ENCODE measurements at places on chromosomes 6 and 20.
A peak's percentile ranks its signal among the peaks of the same experiment; 100 is the strongest.

GRCh38 chr6:136960781-136961180, 38.7 kb downstream of the SLC35D3 start:
- no peak for DNase-seq

- peak; percentile 56 for DNase-seq
These were observed 26.2 kb downstream of the ARHGAP18 start for GRCh38 chr6:129683601-129684322.

GRCh38 chr6:42428326-42429041, 23.2 kb downstream of the TRERF1 start:
- DNase-seq = no peak

- DNase-seq = no peak
These were observed 9.3 kb upstream of the SGK2 start for GRCh38 chr20:43549416-43550065.

GRCh38 chr20:59825563-59825920, 107.9 kb downstream of the SYCP2 start:
- no peak for DNase-seq

DNA sequence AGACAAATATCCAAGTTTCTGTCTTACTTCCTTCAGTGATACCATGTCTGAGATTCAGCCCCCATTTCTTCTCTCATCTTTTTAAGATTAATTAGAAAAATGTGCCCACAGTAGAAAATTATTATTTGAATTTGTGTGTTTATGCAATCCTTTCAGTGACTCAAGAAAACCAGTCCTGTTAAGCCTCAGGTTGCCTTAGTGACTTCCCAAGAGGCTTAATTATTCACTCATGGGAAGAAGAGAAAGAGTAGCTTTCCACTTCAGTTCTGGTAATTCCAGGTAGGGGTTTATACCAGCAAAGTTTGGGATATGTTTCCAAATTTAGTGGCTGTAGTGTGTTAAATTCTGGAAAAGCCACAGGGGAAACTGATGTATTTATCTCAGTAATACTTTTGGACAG, 149.1 kb downstream of the RIMS1 start:
- no peak for DNase-seq

DNA sequence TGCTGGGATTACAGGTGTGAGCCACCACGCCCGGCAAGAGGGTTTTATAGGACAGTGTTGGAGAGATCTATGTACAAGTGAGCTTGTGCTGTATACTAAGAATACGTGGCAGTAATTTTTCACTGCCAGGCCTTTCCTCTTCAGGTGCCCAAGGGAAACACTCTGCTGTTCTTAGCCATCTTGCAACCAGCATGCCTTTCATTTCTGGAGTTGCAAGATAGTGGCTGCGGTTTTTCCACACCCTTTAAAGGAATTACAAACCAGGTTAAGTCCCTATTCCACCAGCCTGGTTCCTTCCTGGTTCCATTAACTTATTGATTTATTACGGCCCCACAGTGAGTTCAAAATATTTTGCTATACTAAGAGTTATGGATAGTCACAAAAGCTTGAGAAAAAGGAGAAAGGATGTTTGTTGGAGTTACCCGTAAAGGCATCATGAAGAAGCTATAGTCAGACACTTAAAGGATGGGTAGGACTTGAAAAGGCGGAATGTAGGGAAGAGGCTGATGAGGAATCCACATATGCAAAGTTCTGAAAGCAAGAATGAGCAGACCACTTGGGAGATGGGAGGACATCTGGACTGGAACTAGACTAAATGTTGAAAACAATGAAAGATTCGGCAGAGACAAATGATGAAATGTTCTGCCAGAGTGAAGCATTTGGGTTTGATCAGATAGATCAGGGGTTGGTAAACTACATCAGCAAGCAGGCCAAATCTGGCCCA, 61.4 kb upstream of the ASIP start:
- DNase-seq = no peak

DNA sequence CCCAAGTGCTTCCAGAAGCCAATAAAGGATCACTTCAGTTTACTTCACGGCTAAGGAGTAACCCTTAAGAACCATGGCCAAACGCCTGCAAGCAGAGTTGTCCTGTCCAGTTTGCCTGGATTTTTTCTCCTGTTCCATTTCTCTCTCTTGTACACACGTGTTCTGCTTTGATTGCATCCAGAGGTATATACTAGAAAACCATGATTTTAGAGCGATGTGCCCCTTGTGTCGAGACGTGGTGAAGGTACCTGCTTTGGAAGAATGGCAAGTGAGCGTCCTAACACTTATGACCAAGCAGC, 2.5 kb downstream of the RFPL4B start:
- DNase-seq = no peak

DNA sequence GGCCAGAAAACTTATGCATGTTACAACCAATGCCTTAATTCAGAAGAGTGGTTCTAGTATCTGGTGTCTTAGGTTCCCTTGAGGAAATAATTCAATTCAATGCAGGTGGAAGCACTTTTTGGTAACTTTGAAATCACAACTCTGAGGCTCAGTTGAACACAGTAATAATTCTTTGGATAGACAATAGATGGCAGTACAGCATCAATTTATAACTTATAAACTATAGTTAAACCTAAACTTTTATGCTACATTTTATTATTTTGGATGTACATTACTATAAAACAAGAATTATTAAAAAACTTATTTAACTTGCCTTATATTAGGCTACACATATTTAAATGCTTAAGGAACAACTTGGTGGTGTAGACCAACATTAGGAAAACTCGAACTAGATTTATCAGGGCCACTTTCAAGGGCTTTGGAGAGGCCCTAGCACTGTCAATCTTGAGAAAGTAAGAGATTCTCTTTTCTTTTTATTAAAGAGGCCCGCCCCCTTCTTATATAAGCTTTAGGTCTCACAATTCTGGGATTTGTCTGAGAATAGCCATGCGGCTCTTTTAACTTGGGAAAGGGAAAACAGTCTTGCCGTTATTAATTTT, 85.9 kb downstream of the CRYBG1 start:
- DNase-seq = no peak

GRCh38 chr6:56827908-56828649, 126.8 kb upstream of the BEND6 start:
- DNase-seq = no peak

GRCh38 chr6:32092760-32093497, 16.2 kb downstream of the TNXB start:
- DNase-seq = no peak

DNA sequence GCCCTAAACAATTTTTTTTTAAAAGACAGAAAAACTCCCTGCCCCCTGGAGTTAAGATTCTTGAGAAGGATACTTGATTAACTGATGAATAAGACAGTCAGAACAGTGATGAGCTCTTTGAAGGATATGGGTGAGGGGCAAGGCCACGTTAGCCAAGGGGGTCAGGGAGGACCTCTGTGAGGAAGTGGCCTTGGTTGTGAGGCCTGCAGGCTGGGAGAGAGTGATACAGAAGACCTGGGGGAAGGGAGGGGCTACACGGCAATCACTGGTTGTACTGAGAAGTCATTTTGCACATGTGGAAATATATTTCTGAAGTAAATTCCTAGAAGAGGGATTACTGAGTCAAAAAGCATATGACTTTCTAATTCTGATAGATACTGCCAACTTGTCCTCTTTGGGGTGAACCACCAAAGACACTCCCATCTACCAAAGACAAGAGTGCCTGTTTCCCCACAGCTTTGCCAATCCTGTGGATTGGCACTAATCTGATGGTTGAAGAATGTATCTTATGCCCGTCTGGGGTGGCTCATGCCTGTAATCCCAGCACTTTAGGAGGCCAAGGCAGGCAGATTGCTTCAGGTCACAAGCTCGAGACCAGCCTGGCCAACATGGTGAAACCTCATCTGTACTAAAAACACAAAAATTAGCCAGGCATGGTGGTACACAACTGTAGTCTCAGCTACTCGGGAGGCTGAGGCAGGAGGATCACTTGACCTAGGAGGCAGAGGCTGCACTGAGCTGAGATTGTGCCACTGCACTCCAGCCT, 22.3 kb upstream of the BCAS4 start:
- DNase-seq = no peak

DNA sequence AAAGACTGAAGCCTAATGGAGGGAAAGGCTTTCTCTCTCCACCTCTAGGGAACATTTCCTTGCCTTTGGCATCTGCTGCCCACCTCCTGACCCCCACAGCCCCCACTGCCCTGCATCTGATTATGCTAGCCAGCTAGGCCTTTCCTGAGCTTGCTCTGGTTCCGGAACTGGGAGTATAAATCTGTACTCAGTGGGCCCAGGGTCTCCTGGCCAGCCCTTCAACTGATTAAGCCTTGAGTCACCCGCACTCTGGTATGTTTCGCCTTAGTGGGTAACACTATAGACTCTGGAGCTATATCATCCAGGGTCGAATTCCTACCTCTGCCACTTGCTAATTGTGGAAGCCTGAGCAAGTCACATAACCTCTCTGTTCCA, 45.6 kb upstream of the RIPOR2 start:
- DNase-seq = no peak

DNA sequence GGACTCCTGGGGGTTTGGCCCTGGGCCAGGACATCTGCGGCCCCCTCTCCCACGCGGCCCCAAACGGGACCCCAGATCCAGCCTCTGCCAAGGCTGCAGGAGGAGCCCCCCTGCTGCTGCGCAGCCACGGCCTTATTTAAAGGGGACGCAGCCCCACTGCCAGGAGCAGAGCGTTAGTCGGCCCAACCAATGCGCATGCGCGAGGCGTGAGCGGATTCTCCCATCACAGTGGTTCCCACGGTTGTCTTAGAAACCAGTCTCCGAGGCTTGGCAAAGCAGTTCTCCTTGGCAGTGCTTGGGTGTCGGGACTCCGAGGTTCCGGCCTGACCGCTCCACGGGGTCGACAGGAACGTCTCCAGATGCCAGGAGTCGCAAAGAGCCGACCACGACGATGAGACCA, 288.3 kb upstream of the ZNF337 start:
- peak; percentile 44 for DNase-seq

DNA sequence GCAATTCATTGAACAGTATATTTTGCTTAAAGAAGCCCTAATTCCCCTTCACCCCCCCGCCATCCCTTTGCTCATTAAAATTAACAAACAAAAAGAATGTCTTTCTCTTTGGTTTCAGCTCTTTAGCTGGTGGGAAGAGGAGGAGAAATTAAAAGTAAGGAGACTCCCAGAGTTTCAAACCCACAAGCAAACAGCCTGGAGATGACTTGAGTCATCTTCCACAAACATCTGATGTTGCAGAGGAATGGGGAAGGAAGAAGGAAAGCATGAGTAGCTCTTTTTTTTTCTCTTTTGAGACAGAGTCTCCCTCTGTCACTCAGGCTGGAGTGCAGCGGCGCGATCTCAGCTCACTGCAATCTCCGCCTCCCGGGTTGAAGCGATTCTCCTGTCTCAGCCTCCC, 189.6 kb downstream of the ADAT2 start:
- no peak for DNase-seq
